ENCODE measurements at places on chromosomes 3 and 15.

DNA sequence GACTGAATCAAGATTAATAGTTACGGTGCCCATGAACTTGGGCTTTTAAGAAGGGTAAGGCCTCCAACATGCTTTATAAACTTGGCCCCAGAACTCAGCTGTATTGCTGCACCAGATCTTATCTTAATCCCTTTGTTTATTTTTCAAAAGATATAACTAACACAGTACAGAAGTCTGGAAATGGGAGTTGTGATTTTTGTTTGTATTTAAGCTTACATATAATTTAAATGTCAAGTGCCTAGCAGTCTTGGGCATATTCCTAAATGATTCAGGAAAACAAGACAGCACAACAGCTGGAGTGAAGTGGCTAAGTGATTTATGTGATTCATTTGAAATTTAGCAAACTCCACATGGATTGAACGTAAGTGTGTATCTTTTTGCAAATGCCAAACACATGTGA is 56.2 kb downstream of the NBEAL2 start:
- no peak for DNase-seq

GRCh38 chr3:188197388-188197847 is 43.5 kb downstream of the LPP start:
- no peak for DNase-seq

DNA sequence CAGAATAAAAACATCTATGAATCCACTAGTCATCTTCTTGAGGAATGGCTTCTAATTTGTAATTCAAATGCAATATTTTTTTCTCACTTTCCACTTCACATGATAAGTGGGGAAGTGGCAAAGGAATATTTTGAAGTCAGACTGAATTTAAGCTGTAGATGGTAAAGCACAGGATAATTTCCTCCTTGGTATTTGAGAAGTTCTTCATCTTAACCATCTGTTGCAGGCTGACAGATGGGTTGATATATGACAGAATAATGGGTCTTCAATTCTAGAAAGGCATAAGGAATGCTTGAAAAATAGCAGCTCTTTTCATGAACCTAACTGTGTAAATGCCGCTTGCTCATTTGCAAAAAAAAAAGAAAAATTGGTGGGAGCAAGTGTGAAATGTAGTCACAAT is 66.5 kb upstream of the SNTN start:
- no peak for DNase-seq

DNA sequence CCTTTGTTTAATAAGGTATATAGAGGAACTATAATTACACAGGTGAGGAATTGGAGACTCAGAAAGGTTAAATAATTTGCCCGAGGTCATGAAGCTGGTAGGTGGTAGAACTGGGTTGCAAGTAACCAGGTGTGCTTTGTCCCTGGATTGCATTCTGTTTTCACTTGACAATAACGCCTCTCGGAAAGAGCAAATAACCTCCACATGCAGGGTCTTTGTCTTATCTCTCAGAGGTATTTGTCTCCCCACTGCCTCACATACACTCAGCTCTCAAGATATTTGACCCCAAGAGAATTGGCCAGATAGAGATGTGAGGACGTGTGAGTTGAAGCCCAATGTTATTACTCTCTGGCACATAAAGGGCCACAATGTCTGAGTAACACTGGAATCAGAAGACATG is 320.9 kb upstream of the ONECUT1 start:
- DNase-seq: no peak

GRCh38 chr3:171135549-171135948 is 109.0 kb upstream of the SLC2A2 start:
- no peak for DNase-seq

GRCh38 chr3:171847133-171847532 is 4.0 kb downstream of the TMEM212 start:
- no peak for DNase-seq

DNA sequence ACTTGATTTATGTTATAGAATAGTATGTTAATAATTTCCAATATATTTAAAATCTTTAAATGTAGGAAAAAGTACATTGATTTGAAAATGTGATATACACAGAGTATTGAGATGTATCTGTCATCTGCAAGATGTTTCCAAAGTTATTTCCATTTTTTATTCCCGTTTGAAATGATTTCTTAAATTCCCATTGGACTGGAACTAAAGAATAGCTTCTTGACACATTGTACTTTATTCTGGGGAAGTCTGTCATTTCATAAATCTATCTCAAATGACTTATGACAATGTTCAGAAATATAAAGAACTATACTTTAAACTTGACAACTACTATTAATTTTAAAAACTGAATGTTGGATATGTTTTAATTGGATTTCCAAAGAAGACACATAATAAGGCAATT is 489.6 kb downstream of the ROBO2 start:
- no peak for DNase-seq

- no peak for DNase-seq
Observed at GRCh38 chr15:63157891-63158431, 684 bp upstream of the RPS27L start.

- no peak for DNase-seq
Observed at GRCh38 chr3:72309661-72310418, 524.9 kb upstream of the PROK2 start.

DNA sequence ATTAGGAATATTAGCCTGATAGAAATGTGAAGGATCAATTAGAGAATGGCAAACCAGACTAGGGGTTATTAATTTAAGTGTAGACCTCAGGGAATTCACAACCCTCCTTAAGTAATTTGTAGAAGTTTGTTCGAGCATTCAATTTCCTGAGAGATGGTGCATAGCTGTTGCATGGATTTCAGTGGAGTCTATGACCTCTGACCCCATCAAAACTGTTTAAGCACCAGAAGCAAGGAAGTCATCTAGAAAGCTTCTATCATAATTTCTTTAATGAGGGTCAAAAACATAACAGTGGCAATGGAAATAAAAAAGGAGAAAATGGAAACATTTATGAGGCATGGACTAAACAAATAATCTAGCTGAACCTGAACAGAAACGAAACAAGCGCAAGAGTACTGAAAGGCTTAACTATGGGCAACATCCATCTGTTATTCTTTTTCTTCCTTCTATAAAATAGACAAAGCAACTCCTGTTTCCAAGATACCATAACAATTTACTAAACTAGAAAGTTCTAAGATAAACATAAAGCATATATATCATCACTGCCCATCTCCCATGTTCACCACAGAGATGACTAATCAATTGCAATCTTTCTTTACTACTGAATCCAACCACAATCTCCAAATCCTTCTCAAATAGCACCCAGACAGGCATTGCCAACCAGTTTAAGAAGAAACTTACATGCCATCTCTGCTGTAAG is 151.4 kb downstream of the THRB start:
- DNase-seq: peak; percentile 59

- DNase-seq: no peak
Observed at GRCh38 chr3:47407896-47408838, 27.3 kb downstream of the PTPN23 start.

DNA sequence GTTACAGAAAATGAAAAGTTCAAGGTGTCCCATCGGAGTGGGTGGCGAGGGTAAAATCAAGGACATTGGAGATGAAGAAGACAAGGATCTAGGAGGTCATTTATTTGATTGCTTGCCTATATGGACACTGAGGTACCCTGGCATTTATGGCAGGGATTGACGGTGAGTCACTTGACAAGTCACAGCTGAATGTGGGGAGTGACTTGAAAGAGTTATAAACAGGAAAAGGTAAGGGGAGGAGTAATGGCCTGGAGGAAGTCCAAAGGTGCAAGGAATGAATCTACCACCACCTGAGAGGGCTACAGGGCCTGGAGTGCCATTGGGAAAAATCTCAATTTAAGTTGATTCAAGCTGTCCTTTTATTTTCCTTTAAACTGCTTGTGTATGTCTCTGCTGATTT is 11.8 kb upstream of the SGO1 start:
- no peak for DNase-seq

- no peak for DNase-seq
Observed at GRCh38 chr3:120682095-120682681, at the start of gene HGD. Gene HGD (minus strand): TSS chr3:120682239. CDS start chr3:120682111, 128 bp downstream.

- DNase-seq: no peak
Observed at GRCh38 chr15:32657198-32657883, 15.8 kb downstream of the SCG5 start.

DNA sequence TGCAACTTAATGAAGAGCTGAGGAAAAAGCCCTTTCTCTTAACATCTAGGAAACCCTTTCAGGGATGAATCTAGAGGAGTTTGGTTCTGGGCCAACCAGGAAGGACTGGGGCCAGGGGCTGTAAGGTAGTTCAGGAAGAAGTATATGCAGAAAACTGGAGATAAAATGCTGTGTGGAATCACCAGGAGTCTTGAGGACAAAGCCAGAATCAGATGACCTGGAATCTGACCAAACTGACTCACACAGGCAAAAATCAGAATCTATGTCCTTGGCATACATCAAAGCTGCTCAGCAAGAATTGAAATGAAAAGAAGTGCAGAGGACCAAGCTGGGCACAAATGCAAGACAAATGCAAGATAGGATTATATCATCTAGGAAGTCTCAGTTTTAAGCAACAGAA is 59.4 kb upstream of the ATP2C1 start:
- no peak for DNase-seq

DNA sequence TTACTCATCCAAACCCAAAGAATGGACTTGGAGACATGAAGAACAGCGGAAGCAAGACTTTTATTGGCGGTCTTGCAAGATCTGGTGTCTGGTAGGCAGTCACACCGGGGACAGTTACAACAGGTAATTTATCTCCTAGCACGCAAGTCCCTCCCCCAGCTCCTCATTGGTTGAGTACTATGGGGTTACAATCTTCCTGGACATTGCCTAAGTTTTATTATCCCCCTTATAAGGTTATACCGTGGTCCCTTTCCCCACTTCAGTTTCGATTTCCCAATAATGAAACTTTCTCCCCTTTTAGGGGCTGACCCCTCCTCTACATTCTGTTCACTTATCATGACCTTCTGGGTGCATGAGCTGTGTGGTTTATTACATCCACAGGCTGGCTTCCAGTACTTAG is 18.7 kb downstream of the ARL8B start:
- DNase-seq: no peak

DNA sequence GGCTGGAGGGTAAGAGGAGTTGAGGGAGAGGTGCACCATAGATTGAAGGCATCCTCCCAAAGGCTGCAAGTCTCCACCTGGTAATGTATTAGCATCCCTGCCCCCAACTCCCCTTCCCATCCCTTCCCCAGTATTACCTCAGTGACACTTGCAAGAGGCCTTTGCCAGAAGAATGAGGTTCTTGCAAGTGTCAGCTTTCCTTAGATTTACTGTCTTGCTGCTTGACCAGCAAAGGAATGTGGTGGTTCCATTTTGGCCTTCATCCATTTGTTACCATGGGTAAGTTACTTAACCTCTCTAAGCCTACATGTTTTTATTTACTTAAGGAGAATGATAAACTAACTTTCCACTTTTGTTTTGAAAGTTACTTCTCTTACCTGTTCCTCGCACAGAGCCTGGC is 108.9 kb downstream of the LRTM1 start:
- DNase-seq: no peak

- no peak for DNase-seq
Observed at GRCh38 chr15:65612949-65613744, 2.2 kb upstream of the INTS14 start.

DNA sequence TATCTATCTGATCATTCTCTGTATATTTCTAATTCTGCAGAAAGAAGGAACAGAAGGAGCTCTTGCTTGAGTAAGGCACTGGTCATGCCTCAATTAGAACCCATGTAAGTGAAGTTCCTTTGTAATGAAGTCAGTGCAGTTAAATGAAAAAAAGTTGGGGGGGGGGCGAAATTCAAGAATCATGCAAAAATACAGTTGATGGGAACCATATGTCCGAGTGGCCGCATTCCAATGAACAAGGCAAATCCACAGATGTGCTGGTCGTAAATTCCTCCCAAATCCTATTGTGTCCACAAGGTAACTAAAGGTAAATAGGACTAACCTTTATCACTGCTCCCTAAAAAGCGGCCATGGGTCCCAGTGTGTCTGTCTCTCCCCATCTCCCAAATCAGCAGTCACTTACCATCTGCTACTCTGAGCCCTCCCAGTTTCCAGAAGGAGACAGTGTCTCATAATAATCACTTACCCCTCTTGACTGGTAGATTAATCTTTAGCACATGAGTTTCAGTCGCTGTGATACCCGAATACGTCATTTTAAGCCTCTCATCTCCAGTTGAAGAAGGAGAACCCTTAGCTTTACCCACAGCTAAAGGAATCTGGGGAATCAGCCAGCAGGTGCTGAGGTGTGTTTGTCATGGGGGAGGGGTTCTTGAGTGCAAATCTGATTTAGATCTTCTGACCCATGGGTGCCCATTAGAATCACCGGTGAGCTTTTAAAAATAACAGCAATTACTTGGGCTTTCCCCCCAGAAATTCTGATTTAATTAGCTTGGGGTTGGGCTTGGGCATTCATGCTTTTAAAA is 56.3 kb upstream of the EPHB3 start:
- DNase-seq: peak; percentile 78

DNA sequence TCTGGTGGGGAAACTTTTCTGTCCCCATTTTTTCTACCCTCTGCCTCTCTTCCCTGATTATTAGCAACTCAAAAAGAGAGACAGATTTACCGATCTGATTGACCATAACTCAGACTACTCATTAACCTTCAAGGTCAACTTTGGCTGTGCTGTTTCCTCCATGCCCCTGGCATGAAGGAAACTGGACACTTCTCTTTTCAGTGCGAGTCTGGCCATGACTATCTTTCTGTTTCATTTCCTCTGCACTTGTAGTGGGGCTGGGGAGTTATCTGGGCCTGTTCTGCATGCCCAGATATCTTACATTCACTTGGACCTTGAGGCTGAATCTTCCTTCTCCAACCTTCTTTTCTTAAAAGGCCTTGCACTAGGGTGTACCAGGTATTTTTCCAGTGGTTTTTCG is 76.9 kb upstream of the SLCO2A1 start:
- no peak for DNase-seq

- DNase-seq: no peak
Observed at GRCh38 chr3:172106989-172107388, 67.6 kb downstream of the FNDC3B start.

- DNase-seq: no peak
Observed at GRCh38 chr15:88256279-88257230, at the start of gene NTRK3. Gene NTRK3 (minus strand): TSS chr15:88256739. CDS start chr15:88256153, 586 bp downstream.

GRCh38 chr3:15420871-15421270 is 6.5 kb downstream of the METTL6 start:
- DNase-seq: peak; percentile 40

DNA sequence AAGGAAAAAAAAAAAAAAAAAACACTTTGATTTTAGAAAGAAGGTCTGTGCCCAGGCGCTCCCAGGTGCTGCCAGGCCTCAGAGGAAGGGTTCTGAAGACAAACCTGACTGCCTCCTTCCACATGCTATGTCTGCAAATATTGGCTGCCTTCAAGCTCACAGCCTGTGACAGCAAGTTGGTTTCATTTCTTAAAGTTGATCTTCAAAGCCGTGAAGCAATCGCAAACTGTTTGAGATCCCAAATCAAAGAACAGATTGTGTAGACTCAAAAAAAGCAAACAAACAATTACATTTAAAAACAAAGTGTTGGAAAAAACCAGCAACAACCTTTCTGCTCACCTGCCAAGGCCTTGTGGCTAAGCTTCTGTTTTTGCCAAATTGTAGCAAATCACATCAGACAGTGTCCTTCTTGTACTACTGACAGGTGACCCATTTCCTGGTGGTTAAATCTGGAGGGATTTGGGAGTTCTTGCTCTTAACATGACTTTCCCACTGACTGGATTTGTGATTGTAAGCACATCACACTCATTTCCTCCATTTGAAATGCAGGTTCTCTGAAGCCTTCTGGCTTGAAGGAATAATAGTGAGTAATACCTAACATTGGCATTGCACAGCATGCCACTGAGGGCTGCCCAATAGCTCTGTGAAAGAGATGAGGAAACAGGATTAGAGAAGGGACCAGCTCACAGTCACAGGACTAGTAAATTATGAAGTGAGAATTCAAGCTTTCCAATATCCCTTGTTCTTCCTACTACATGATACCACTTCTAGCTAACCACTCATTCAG is 502.4 kb downstream of the LPP start:
- DNase-seq: no peak

GRCh38 chr3:42057561-42058211 is 33.5 kb upstream of the TRAK1 start:
- DNase-seq: no peak

All from HS-5 (cell line).